ENCODE measurements at places on chromosomes 6 and 20.

DNA sequence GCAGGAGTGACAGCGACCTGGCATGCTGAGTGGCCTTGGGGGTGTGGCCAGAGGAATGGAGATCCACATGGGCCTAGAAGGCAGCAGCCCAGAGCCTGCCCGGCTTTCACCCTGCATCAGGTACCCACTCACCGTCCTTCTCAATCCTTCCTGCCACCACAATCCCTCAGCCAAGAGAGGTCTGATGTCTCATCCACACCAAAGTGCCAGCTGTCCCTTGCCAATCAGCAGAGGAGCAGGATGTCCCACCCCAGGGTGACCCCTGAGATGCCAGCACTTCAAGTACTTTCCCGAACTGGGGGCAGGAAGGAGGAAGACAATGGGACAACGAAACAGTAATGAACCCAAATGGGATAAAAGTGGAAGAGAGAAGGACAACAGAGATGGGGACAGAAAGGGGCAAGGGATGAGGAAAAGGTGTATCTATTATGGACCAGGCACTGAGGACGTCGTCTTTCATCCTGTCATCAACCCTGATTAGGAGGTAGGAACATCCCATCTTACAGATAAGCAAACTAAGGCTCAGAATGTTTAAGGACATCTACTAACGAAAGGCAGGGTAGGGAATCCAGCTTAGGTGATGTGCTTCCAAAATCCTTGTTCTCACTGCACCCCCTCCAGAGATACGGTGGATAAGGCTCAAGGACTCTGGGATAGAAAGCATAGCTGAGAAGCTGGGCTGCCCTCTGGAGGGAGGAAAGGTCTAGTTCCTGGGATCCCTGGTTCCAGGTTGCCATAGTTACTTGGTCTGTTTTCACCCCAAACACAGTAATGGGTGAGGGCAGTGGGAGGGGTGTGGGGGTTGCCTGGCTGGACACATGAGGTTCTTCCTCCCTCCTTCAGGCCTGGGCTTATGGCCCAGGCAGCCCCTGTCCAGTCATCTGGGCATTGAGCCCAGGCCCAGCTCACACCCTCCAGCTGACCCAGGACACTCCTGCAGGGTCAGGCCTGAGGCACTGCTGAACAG lies 4.5 kb upstream of the TNXB start:
- DNase-seq = no peak

DNA sequence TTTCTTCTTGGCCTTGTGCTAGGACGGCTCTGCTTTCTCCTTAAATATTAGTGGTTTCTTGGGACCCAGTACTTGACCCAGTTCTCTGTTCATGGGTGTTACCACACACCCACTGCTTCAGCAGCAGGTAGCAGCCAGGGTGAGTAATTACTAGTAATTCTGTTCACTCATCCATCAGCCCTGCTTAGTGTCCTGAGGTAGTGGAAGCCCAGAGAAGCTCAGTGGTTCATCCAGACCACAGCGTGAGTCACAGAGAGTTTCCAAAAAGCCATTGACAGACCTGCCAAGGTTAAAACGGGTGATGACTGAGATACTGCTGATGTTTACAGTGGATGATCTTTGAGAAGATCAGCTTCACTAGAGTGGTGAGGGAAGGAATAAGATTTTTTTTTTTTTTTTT lies 51.7 kb upstream of the HINT3 start:
- peak; percentile 30 for DNase-seq

DNA sequence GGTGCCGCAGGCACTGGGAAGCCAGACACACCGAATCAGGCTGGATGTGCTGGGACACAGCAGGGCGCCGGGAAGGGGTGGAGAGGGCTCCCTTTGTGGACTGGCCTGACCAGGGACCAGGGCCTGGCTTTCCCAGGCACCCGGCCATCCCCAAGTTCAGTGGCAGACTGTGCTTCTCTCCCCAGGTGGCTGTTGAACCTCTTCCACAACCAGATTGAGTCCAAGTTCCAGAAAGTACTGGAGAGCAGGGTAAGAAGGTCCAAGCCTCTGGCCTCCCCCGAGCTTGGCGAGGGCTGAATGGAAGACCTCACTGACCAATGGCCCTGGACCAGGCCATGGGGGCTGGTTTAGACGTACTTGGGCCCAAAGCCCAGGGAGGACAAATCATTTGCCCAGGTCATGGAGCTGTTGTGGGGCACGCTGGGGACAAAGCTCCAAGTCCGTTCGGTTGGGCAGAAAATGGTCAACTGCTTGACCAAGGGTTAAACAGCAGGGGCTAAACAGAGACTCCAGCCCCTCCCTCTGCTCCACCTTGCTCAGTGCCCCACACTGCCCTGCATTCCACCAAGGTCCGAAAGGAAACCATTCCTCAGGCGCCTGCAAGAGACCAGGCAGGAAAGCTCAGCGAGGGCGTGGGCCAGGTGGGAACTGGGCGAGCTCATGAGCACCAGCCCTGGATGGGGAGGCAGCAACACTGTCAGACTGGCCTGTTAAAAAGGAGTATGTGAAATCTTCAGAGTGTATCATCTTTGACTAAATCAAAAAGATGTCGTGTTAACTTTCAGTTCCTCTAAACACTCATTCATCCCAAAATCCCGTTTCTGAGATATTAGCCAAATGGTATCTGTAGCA lies 9.1 kb downstream of the LBP start:
- no peak for DNase-seq

DNA sequence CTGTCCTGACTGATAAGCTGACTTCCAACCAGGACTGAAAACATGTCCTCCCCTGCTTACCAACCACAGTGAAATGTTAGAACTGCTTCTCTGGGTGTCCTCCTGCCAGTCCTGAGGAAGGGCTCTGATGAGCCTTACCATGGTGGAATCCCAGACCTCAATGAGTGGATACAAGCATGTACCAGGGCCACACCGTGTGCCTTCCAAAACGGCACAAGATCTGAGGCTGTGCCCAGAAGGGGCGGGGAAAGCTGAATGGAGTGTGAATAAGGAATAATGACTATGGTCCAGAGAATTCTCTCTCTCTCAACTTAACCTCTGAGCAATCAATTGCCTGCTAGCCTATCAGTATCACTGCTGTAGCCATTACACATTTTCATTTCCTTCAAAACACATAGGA lies 51.7 kb downstream of the PDE10A start:
- no peak for DNase-seq

- no peak for DNase-seq
These were observed 59.2 kb downstream of the SNRNP48 start for GRCh38 chr6:7649037-7649810.

DNA sequence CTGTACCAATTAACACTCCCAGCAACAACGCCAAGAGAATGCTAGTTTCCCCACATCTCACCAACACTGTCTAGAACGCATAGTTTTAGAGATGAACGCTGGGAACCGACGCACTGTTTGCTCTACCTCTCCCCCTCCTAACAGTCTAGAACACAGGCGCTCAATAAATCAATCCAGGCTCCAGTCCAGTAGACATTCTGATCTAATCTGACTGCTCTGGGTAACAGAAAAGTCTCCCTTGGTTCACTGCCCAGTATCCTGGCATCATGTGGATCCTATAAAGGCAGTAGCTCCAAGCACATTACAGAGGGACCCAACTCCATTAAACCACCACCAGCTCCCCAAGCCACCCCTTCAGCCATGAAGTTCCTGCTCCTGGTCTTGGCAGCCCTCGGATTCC lies at the start of gene DEFB132:
DEFB132 (plus strand) TSS at position 306 of the 400 bp plus-strand sequence; CDS start at position 361, 55 bp downstream.
- DNase-seq = no peak

- DNase-seq = no peak
These were observed 426.0 kb downstream of the ADGRB3 start for GRCh38 chr6:69061066-69061465.

GRCh38 chr6:53723331-53723730 lies 57.8 kb upstream of the KLHL31 start:
- DNase-seq = no peak

- DNase-seq = no peak
These were observed 59.7 kb upstream of the SAMD3 start for GRCh38 chr6:130282234-130282995.

- no peak for DNase-seq
These were observed 34.9 kb downstream of the DCDC2 start for GRCh38 chr6:24322924-24323323.

DNA sequence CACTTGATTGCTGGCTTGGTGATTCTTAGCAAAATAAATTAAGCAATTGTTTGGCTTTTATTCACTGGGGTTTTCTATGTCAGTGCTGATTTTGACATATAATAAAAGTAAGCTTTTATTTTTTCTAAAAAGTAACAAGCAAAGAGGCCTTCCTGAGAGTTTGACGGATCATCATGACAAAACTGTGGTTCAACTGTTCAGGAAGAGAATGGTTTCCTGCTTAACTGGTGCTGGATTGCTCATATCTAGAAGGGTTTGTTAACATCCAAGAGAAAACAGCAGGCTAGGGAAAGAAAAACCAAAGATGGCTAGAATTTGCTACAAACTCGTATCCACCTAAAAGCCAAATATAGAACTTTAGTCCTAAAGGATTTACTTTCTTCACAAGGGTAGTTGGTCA lies 21.2 kb downstream of the SERPINB1 start:
- no peak for DNase-seq

- DNase-seq = no peak
These were observed 74.8 kb upstream of the TPD52L1 start for GRCh38 chr6:125078602-125079321.

DNA sequence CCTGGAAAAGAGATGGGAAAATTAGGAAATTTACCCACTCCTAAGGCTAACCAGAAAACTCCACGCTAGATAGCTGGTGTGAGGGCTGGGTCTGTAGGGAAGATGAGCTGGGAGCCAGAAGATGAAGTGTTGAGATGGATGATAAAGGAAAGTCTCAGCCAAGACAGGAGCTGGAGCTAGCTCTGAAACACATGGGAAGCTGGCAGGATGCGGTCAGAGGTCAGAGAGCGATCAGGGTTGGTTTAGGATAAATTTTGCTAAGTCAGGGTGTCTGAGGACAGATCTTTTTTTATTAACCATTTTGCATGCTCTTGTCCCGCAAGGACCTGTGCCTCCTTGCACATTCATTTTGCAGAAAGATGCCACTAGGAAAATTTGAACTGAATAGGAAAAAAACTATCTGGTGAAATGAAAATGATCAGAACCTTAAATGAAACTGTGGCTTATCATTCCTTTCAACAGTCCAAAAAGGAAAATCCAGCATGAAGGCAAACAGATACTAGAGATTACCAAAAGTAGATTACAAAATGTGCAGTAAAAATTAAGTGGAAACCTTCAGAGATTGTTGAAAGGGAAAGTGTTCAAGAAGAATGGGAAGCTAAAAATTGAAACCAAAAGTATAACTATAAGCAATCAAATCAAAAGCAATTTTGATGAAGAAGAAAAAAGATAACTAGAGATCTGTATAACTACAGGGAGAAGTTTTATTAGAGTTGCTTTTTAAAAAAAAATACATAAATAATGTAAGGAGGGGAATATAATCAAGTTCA lies 10.7 kb upstream of the EDN1 start:
- no peak for DNase-seq

- DNase-seq = no peak
These were observed 162.4 kb upstream of the AGPAT4 start for GRCh38 chr6:161436106-161436876.

DNA sequence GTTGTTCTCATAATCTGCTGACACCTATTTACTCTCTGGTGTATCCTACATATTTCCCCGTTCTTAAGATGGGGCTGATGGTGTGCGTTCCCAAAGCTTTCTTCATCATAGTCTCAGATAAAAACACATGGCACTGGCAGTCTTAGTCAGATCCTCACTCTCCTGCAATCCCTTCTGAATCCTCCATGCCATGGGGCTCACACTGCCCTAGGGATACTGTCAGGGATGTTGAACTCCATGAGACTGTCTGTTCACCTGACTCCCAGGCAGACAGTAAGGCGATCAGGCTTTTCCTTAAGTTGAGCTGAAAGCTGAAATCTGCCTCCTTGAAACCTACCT lies 76.0 kb downstream of the SLX4IP start:
- no peak for DNase-seq

GRCh38 chr6:112881027-112881426 lies 533.9 kb downstream of the RFPL4B start:
- no peak for DNase-seq

DNA sequence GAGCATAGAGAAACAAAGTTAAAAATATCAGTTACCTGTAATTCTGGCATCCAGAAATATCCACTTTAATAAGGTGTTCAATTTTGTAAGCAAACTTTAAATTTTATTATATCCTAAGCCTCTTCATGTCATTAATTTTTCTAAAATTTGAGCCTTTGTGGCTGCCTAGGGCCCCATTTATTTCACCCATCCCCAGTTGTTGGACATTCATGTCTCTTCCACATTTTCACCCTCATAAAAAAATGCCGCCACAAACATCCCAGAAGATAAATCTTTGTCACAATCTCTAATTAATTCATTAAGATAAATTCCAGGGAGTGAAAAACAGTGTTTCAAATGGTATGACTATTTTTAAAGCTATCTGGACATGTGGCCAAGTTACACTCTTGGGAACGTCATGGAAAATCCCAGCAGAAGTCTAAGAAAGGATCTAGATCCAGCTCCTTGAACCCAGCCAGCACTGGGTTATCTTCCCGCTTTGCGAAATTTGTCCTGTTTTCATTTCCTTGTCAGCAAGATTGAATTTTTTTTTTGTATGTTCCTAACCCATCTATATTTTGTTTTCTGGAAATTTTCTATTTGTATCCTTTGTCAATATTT lies 97.2 kb downstream of the TMEM242 start:
- no peak for DNase-seq

GRCh38 chr20:51959066-51959542 lies 156.8 kb upstream of the SALL4 start:
- no peak for DNase-seq

DNA sequence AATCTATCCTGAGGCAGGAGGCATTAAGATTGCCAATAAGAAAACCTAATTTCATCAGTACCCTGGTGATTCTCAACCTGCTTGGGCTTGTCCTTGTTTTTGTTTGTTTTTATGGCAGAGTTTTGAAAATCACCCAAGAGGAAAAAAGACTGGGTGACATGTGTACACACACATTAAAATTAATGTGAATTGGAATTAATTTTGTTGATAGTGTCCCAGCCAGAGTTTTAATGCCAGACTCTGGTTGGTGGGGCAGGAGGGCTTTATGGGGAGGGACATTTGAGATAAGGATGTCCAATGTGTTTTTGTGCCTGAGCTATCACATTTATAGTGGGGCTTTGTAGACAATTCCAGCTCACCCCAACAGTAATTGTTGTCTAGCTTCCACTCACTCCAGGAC lies 184.6 kb downstream of the ID4 start:
- no peak for DNase-seq

- DNase-seq = no peak
These were observed 23.6 kb upstream of the LMBRD1 start for GRCh38 chr6:69820438-69820837.

- DNase-seq = no peak
These were observed 108.0 kb upstream of the MOCS1 start for GRCh38 chr6:40042232-40042631.

DNA sequence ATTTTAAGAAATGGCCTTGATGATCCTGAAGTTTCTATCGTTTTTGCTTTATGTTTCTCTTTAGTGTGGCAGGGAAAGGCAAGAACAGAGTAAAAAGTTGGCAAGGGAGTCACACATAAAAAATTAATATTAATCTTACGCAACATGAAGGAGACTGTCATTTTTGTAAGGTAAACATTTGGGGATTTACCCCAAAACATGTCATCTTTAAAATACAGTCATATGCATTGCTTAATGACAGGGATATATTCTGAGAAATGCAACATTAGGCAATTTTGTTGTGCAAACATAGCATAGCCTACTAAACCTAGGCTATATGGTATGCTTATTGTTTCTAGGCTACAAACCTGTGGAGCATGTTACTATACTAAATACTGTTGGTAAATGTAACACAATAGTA lies 5.4 kb downstream of the RBL1 start:
- no peak for DNase-seq
